ENCODE measurements at places on chromosomes 7 and 10.

DNA sequence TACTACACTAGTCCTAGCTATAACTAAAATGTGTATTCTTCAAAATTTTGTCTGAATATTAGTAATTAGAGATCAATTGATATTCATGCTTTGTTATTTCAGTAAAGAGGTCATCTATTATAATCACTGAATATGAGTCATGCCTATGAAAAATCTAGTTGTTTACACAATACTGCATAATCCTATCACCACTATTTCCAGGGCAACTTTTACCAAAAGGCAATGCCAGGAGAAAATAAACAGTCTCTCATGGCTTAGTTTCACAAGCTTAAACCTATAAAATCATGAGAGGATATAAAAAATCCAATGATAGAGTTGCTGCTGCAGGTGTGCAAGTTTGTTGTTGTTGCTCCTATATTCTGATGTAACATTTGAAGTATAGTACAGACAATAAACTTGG is 149.9 kb upstream of the COL1A2 start:
- no peak for DNase-seq

DNA sequence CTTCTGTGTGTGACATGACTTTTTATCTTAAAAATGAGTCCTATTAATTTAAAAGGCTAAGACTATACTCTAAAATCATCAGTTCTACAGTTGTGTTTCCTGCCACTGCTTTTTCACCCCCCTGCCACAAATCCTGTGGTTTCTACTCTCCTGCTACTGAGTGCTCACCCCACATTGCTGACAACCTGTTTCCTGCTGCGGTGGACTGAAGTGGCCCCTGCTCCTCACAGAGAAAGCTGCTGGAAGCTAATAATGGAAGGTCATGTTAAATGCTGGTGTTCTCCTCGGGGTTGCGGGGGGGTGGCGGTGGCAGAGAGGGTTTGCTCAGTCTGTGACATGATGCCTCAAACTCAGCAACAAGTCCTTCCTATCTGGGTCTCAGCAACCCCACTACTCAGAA is 113.2 kb upstream of the INHBA start:
- no peak for DNase-seq

GRCh38 chr10:3898821-3899220 is 113.8 kb upstream of the KLF6 start:
- DNase-seq, result peak; percentile 18

GRCh38 chr7:37277513-37277912 is 171.2 kb downstream of the ELMO1 start:
- DNase-seq, result no peak

DNA sequence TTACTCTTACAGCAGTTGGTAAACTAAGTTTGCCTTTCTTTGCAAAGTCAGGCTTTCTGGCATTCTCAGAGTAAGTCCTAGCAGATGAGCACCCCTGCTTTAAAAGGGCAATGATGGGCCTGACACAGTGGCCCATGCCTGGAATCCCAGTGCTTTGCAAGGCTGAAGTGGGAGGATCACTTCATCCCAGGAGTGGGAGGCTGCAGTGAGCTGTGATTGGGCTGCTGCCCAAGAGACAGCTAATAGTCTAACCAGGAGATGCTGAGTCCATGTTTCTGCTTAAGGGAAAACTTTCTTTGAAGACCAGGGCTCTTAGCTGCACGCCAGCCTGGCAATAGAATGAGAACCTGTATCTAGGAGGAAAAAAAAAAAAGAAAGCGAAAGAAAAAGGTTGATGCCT is 100.2 kb upstream of the MPP7 start:
- no peak for DNase-seq

- DNase-seq, result no peak
Observed at GRCh38 chr7:20594023-20594422, 21.4 kb upstream of the ABCB5 start.
